Spleen (tissue), 13 donors: ENCODE measurements at places on chromosomes 2 and 18. TPM values are rescaled to one million over a fixed set of nuclear protein-coding genes. Genes with fewer than 3 reads are reported as not detected.

Gene NR4A2
- total RNA-seq, result 4.8 TPM

Gene FHOD3
- total RNA-seq, result 1.5 TPM

Gene REG3A
- total RNA-seq, result not detected

Gene PSMA8
- total RNA-seq, result 0.77 TPM

DNA sequence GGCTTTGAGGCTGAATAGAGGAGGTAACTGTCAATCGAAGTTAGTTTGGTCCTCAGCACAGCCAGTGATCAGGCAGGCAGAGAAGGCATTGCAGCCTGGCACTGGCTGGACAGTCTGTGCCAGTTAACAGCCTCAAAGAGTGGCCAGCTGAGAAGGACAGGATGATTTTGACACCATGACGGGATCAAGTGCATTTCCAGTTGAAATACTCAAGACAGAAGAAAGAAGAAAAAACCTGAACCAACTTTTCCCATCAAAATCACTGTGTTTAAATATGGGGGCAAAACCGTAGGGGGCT lies 96.7 kb upstream of the ZCCHC2 start:
- DNase-seq, result no peak

DNA sequence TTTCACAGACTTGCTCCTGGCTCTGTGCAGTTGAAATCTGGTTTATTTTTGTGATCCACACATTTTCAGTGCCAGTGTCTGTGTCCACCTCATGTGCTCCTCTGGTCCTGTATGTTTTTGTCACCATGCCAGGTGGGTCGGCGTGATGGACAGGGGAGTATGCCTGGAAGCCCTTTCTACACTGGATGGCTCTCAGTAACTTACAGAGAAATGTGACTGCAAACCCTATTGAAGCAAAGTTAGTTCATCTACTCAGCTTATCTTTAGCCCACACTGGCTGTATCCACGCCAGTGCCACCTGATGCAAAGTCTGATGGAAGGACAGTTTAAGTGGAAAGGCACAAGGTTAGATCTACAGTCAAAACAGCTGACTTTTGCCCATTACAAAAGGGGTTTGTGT lies 4.3 kb downstream of the IMPA2 start:
- no peak for DNase-seq

- no peak for DNase-seq
Observed at GRCh38 chr18:6269660-6270332, 144.9 kb downstream of the L3MBTL4 start.

GRCh38 chr18:57780706-57781347 lies 22.3 kb downstream of the ATP8B1 start:
- no peak for DNase-seq

- no peak for DNase-seq
Observed at GRCh38 chr2:10957391-10957790, 45.7 kb downstream of the KCNF1 start.

GRCh38 chr2:191800874-191801273 lies 46.0 kb downstream of the CAVIN2 start:
- no peak for DNase-seq

- DNase-seq, result no peak
Observed at GRCh38 chr2:234630801-234631261, 133.9 kb upstream of the ARL4C start.

DNA sequence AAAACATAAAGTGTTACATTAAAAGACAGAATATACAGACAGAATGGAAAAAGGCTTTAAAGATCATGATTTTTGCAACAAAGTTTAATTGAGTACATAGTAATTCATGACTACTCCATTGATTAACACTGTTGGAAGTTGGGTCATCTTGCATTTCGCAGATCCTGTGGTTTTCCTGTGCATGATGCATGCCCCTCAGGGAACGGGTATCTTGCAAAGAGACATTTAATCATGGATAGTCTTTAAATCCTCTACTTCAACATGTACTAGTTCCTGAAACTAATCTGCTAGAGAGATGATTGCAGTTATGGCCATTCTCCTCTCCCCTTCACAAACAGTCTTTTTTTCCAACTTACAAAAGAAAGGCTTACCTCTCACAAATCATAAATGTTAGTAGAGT lies 155.6 kb upstream of the DSEL start:
- no peak for DNase-seq

DNA sequence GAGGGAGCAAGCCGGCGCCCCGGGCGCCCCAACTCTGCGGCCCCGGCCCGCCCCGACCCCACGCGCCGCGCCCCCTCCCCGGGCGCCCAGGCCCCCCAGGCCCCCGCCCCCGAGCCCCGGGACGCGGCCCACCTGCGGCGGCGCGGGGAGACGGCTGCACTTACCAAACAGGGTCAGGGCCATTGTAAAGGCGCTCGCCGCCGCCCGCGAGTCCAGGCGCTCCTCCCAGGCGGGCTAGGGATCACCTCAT lies 526 bp downstream of the CHN1 start:
- no peak for DNase-seq

- DNase-seq, result peak; percentile 48
Observed at GRCh38 chr18:76432274-76432755, 62.7 kb downstream of the ZNF516 start.

- no peak for DNase-seq
Observed at GRCh38 chr2:132871831-132872230, 201.8 kb upstream of the LYPD1 start.

DNA sequence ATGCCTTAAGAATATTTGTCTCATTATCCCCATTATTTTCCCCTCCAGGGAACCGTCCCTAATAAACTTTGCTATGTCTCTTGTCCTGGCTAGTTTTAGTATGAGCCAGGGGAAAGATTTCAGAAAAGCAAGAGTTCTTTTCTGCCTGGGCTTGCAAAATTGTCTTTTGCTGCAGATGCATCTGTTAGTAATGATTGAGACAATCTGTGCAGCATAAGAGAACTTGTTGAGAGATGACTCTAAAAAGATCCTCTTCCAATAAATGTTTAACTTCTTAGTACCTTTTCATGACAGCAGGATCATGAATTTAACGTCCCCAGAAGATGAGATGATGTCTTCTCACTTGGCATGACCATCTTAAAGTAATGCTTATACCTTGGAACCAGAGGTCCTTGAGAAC lies 172.5 kb upstream of the CREB1 start:
- DNase-seq, result no peak

DNA sequence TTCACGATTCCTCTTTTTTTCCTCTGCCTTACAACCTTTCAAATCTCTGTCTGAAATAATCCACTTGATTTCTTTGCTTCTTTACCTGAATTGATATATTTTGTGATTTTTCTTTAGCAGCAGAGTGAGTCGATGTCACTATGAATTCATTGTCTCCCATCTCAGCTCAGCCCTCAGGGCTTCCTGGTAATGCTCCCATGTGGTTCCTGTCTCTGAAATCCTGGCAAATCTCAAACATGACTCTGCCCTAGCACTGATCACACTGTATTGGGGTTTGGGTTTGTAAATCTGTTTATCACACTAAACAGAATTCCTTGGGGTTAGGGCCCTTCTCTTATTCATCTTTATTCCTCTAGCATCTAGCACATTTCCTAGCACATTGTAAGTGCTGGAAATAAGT lies 43.0 kb upstream of the MSTN start:
- DNase-seq, result no peak
